ENCODE measurements at places on chromosomes 12 and 14.

DNA sequence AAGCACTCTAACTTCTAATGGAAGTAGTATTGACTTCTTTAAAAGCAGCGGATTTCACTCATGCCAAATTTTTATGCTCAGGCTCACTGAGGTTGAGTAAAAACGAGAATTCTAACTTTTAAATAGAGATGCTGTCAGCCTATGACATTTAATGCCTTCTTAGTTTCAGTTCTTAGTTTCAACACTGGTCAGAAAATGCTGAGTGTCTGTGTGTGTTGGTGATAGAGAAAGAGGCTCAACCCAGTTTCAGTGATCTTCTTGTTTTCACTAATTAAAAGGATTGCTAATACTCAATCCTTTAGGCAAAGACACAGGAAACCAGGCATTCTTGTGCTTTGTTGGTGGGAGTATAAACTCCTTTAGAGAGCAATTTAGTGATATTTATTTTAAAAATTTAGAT lies 31.0 kb downstream of the PEBP1 start:
- peak; percentile 82 for DNase-seq

DNA sequence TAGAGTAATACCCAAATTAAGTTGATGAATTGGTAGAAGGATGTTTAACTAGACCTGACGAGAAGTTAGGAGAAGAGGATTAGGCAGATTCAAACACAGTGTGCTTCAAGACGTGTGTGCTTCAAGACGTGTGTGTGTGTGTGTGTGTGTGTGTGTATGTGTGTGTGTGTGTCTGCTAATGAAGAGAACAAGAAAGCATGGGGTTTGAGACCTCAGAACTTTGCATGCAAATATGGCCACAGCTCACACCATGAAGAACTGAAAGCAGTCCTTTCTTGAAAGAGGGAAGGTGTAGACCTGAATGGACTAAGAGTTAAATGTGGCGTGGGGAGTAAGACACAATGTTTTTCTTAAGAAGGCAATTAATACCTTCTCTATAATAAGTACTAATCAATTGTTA lies 32.5 kb upstream of the SSPN start:
- peak; percentile 81 for DNase-seq

DNA sequence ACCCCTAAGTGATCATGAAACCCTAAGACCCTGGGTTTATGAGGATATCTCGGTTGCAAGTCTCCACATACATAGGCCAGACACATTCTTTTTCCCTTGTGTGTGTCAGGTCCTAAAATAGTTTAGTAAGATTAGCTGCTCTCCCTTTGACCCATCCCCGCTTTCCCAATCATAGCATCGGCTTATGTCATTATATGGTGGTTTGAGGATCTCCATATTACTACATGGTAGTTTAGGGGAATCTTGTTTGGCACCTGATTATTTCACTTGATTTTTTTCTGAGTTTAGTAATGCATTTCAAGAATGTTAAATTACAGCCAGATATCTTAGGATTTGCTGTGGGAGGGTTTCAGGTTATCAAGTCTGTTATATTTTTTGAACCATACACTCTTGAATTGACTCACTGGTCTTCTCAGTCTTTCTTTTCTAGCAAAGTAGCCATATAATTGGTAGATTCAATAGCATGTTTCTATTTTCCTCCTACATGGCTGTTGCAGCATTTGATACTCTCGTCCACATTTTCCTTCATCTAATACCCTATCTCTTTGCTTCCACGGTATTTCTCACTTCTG lies 68.3 kb upstream of the TRHDE start:
- DNase-seq, result no peak

DNA sequence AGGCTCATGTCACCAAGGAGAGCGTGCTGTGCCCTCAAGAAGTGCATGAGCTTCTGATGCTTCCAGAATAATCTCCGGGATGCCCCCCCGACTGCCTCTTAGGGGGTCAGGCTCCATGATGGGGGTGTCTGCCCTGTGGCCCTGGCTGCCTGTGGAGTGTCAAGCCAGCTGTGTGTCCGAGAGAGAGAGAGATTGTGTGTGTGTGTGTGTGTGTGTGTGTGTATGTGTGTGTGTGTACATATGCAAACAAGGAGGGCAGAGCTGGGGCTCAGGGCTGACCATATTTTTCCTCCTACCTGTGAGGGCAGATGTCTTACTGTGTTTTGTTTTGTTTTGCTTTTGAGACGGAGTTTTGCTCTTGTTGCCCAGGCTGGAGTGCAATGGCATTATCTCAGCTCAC lies 5.6 kb upstream of the ALDH2 start:
- DNase-seq, result peak; percentile 83

GRCh38 chr14:23294734-23295561 lies 7.7 kb downstream of the PPP1R3E start:
- DNase-seq, result no peak

DNA sequence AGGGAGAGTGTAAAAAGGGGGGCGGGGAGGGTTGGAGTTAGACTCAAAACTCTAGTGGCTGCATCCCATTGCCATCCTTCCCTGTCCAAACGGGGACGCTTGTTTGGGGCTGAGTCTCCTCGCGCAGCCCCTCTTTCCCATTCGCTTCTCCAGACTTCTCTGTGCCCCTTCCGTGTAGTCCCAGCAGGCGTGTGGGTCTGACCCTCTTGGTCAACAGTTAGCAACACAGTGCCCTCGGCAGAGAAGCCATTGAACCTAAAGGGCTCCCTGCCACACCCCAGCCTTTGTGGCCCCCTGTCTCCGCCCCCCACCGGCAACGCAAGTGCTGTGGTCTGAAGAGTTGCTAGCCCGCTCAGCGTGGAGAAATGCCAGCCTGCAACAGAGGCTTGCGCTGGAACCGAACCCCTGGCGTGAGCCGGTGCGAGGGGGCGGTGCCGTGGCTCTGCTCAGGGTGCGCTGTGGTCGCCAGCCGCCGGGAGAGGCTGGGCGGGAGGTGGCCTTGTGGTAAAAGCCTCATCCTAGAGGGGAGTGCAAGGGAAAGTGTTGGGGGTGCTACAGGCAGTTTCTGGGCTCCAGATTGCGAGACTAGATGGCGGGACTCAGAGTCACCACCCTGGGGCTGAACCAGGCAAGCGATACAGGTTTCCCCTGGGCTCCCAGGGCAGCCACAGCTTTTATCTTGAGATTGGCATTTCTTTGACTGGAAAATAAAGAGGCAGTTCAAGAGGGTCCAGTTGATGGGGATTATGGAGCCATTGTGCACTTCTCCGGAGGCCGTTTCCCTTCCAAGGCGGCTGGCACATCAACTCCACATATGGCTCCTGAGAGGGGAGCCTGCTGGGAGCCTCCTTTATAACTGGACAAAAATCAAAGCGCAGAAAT lies 2.1 kb downstream of the PLXNC1 start:
- no peak for DNase-seq

- DNase-seq, result no peak
Measured at GRCh38 chr12:11727133-11727664, 77.7 kb downstream of the ETV6 start.

DNA sequence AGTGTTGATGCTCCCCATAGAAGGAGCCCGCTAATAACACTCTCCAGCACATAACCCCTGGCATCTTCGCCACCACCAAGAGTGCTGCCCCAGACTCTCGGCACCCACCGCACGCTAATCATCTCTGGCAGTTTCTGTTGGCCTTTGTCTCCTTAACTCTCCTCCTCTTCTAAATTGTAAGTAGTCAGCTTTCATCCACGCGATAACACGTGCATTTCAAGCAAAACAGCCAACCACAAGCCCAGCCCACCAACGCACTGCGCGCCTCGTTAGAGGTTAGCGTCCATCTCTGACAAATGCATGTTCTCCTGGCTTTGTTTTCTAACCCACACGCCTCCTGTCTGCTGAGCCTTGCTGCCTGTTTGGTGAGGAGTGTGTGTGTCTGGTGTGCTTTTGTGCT lies 61.1 kb upstream of the RIN3 start:
- no peak for DNase-seq

- no peak for DNase-seq
Measured at GRCh38 chr14:86646696-86647690, 1117.0 kb downstream of the FLRT2 start.

DNA sequence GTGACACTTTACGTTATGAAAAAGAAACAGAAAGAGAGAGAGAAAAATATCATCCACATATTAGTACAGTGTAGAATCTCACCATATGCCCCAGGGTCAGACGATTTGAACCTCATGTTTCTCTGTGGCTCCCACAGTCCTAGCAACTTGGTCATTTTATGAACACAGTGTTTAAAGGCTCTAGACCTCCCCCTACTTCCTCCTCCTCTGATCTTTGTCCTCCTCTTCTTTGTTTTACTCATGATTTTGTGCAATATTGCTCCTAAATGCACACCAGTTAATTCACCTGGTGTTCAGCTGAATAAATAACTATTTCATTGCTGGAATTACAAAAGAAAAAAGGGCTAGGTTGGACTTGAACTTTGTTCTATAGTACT lies 18.2 kb downstream of the GLT1D1 start:
- DNase-seq, result no peak

DNA sequence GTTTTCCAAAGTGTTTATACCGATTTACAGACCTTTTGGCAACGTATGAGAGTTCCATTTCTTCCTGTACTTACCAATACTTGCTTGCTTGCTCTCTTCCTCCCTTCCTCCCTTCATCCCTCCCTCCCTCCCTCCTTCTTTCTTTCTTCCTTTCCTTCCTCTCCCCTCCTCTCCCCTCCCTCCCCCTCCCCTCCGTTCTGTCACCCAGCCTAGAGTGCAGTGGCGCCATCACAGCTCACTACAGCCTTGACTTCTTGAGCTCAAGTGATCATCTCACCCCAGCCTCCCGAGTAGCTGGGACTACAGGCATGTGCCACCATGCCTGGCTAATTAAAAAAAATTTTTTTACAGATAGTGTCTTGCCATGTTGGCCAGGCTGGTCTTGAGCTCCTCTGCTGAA lies 40.4 kb downstream of the DIP2B start:
- DNase-seq, result no peak

DNA sequence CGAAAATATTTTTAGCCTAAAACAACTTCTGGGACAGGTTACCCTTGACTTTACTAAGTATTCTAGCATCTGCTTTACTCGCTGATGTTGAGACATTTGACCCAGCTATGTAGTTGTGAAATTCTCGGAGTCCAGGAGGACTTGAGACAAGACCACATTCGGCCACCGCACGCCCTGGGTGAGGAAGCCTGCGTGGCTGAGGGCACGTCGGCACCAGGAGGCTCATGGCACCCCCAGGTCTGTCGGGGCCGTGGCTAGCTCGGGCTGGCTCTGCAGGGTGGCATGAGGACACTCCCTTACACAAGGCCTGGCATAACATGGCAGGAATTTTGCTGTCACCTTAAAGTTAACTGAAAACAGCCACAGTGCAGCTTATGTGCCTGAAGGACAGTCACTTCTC lies 58.1 kb upstream of the MMP17 start:
- DNase-seq, result no peak

DNA sequence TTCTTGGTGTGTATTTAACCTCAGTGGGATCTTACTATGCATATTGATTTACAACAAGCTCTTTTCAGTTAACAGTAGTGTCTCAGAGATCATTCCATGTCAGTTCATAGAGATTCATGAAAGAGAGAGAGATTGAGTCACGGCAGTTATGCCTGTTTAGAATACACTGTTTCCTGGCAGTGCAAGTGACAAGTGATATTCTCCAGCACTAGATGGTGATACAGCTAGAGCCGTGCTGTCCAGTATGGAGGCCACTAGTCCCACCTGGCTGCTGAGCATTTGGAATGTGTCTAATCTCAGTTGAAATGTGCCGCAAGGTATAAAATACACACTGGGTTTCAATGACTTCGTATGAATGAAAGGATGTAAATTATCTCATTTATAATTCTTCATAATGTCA lies 184.4 kb downstream of the SUDS3 start:
- no peak for DNase-seq

Data from GM12864 (cell line).